ENCODE measurements at places on chromosomes 4 and X. TPM values are rescaled to one million over a fixed set of nuclear protein-coding genes. Genes with fewer than 3 reads are reported as not detected.

- no peak for DNase-seq
These were observed 8.2 kb downstream of the FREM3 start for GRCh38 chr4:143692241-143692640.

DNA sequence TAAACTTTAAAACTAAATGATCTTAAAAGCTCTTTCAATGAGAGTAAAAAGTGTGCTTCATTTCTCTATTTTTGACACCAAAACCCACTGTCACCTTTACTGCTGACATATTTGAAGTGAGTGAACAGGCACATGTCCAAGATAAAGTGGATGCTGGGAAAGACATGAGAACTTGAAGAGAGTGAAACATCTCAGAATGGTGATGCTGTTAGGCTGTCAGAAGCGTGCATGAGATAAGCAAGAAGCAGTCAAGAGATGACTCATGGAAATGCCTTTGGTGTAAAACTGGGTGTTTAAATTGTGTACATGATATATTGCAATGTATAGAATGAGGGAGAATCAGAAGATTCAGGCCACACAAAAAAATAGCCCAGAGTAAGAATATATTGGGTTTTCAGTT lies 21.8 kb upstream of the GBA3 start:
- DNase-seq: no peak

- no peak for DNase-seq
These were observed 123.6 kb upstream of the RBPJ start for GRCh38 chr4:26197018-26197779.

GRCh38 chr4:152996111-152996571 lies 60.0 kb downstream of the FHDC1 start:
- DNase-seq: no peak

DNA sequence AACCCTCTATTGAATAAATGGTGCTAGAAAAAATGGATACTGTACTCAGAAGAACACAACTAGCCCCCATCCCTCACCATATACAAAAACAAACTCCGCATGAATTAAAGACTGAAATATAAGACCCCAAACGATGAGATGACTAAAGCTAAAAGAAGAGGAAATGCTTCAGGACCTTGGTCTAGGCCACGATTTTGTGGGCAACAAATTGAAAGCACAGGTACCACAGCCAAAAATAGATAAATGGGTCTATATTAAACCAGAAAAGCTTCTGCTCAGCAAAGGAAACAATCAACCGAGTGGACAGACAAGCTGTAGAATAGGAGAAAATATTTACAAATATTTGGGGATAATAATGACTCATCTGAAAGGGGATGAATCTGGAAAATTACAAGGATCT lies 86.4 kb upstream of the DHRSX start:
- DNase-seq: no peak

DNA sequence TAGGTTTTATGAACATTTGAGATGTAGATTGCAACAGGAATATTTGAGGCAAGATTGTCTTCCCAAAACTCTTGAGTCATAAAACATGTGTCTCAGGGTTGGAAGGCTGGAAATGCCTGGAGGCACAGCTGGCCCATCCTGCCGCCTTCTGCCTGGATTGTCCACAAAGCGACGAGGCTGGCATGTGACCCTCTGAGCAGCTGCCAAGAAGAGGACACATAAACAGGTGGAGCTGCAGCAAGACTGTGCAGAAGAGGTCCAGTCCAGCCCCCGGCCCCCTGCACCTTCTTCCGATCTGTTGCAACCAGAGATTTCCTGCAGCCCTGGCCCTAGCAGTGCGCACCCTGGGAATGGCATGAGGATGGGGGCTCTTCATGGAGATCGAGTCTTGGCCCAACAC lies 101.9 kb upstream of the BCOR start:
- DNase-seq: no peak

- no peak for DNase-seq
These were observed 8.8 kb downstream of the DIPK2B start for GRCh38 chrX:45191820-45192409.

DNA sequence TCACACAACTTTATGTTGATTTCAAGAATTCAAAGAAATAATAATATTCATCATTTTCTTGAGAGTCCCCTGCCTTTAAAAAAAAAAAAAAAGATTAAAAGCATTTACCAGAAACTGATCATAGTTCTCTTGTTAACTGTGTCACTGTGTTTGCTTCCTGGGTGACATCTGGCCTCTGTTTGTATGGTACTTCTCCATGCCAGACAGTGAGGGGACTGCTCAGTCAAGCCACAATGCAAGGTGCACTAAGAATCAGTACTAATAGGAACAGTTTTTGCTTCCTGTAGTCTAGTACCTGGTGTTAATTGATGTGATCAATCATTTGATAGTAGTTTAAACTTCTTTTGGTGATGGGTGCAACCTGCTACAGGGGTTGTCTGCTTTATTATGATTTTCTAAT lies 77.5 kb downstream of the PHOX2B start:
- no peak for DNase-seq

GRCh38 chr4:81505004-81505598 lies 33.4 kb upstream of the RASGEF1B start:
- DNase-seq: peak; percentile 27

DNA sequence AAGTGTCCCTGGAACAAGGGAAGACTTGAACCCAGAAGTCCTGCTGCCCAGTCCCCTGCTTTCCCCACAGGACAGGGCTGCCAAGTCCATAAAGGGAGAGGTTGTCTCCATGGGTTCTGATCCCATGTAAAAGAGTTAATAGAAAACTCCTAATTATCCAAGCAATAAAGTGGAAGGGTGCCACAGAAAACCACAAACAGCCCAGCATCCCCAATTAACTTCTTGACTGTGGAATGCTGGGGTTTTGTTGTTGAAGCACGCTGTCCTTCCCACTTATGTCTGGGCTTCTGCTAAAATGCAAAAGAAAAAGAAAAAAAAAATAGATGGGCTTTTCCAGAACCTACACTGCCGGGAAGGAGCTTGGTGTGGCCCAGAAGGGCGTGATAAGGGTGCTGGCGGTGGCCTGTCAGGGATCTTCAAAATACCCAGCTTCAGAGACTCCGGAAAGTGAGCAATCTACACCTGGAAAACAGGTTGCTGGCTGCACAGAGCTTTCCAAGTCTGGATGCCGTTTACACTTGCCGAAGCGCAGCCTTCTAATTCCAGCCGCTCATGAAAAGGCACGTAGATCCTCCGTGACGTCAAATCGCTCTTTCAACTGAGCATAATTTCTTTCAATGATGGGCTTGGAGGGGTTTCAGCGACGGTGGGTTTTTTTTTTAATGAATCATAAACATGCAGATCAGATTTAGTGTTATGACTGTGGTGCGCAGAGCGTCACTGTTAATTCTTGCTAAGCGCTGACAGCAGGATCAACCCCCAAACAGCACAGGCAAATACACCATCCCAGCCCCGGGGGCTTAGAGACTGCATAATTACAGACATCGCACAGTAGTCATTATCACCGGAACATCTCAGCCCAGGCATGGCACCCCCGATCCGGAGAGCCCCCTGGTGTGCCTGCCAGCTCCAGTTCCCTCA lies 197.6 kb downstream of the BCOR start:
- no peak for DNase-seq

DNA sequence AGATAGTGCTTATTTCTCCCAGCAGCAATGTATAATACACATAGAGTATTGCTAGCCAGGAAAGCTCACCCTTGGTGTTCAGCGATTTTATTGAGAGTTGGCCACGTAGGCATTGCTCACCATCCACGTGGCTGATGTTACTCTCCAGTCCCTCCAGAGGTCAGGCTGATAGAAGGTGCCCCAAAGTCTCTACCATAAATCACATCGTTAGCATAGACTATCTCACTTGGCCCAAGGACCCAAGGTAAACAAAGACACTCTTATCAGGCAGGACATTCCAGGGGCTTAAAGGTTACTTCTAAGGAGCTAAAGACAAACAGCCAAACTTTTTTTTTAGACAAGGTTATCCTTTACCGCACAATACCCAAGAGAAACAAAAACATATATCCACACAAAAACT lies 30.3 kb upstream of the RGN start:
- DNase-seq: no peak

DNA sequence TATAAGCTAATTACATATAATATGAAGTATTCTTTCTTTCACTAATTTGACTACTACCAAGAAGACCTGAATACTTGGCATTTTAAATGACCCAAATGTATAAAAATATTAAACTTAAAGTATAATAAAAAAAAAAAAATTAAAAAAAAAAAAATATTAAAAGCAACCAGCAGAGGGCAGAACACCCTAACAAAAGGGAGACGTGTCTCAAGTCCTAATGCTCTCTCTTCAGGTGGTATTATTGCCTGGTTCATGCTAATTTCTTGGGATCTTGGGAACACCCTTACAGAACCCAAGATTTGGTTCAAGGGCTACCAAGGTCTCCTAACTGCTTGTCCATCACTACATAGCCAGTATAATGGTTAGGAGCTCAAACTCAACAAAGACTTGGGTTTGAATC lies 754.8 kb downstream of the RAB28 start:
- DNase-seq: no peak

DNA sequence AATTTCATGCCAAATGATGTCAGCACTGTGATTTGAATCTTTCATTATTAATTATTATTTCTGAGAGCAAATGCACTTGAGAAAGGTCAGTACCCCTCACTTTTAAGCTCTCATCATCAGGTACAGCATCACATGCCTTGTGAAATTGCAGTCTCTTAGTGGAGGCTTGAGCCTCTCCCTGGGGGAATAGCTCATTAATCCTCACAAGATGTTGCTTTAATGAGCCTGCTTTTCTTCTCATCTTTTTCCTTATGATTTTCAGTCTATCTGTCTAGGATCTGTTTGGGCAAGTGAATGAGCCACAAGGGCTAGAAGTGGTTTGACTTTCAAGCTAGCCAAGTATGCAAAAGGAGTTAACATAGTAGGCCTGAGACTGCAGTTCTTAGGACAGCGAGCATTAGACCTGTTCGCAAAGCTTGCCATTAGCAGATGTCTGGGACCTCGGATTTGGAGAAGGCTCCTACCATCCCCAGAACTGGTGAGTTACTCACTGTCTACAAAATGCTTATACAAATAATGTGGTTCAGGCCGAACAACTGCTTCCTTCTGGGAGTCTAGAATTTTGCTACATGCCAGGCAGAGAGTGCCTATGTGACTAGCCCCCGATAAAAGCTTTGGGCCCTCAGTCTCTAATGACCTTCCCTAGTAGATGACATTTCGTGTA lies 174.5 kb downstream of the IL15 start:
- no peak for DNase-seq

- DNase-seq: no peak
These were observed 133.4 kb downstream of the ATG4A start for GRCh38 chrX:108224727-108225621.

TRIM2 gene
- 25.9 TPM for total RNA-seq

RGS12 gene
- 55.1 TPM for total RNA-seq
